ENCODE measurements at places on chromosomes 1 and 21.

DNA sequence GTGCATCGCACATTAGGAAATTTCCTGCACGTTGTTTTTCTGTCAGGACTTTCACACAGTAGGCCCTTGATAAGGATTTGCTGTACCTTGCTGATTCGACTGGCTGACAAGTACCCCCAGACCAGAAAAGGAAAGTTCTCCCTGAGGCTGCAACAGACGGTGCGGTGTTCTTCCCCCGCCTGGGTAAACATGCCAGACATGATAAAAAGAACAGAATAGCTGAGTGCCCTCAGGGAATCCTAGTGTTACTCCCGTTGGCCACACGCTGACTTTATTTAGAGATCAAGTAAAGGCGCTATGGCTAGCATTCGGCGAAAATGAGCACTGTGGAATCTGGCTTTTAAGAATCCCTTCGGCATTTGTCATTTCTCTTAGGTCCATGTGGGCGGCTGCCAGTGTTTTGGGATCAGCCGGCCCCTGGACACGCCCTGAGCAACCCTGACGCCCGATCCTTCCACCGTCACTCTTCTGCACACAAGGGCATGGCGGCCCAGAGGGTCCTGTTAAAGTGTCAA is 607.7 kb downstream of the KIF26B start:
- no peak for DNase-seq

GRCh38 chr1:17892225-17892624 is 137.1 kb downstream of the ACTL8 start:
- no peak for DNase-seq

- DNase-seq, result no peak
Observed at GRCh38 chr1:238568735-238569134, 678.0 kb upstream of the ZP4 start.

- no peak for DNase-seq
Observed at GRCh38 chr1:197769287-197769686, 6.0 kb downstream of the DENND1B start.

GRCh38 chr1:117599286-117600221 is 6.3 kb upstream of the TENT5C start:
- DNase-seq, result no peak

- no peak for DNase-seq
Observed at GRCh38 chr1:159436469-159436868, 3.1 kb upstream of the OR10J1 start.

GRCh38 chr1:232872284-232872683 is 67.1 kb downstream of the MAP10 start:
- no peak for DNase-seq

DNA sequence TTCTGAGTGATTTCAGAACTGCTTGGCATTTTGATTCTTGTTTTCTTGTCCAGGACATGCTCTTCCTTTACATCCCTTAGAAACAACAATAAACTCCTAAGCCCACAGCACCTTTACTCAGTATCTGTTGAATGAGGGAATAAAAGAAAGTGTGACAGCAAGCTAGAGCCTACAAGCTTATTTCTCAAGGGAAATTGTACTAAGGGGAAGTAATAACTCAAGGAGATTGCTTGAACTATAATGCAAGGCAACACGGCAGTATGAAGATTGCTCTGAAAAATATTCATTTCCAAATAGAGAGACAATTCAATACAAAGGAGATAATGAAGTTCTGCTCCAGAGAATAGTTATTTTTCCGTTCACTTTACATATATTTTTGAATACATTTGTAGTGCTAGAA is 6.5 kb downstream of the OR6P1 start:
- no peak for DNase-seq

- peak; percentile 37 for DNase-seq
Observed at GRCh38 chr1:147292631-147293251, 50.3 kb downstream of the CHD1L start.

DNA sequence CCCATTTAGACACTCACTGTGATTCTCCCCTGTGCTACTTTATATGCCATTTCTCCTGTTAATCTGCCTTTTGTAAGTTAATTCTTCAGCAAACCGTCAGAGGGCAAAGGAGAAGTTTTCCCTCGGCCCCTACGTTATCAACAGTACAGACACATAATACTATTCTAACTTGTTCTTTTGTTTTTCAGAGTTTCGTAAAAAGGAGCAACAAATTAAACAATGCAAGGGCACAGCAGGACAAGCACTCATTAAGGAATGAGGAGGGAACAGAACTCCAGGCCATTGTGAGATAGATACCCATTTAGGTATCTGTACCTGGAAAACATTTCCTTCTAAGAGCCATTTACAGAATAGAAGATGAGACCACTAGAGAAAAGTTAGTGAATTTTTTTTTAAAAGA is 32.3 kb downstream of the CNN3 start:
- DNase-seq, result no peak

DNA sequence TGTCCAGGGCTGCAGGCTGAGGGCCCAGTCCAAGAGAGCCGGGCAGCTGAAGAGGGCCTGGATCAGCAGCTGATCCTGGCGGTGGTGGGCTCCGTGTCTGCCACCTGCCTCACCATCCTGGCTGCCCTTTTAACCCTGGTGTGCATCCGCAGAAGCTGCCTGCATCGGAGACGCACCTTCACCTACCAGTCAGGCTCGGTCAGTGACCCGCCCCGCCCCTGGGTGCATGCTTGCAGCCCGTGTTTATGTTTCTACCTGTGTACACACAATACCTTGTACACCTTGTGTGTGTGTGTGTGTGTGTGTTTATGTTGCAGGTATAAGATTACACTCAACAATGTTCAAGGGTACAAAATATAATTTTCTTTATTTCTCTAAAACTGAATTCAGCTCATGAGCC is 13.0 kb downstream of the TIE1 start:
- DNase-seq, result no peak

DNA sequence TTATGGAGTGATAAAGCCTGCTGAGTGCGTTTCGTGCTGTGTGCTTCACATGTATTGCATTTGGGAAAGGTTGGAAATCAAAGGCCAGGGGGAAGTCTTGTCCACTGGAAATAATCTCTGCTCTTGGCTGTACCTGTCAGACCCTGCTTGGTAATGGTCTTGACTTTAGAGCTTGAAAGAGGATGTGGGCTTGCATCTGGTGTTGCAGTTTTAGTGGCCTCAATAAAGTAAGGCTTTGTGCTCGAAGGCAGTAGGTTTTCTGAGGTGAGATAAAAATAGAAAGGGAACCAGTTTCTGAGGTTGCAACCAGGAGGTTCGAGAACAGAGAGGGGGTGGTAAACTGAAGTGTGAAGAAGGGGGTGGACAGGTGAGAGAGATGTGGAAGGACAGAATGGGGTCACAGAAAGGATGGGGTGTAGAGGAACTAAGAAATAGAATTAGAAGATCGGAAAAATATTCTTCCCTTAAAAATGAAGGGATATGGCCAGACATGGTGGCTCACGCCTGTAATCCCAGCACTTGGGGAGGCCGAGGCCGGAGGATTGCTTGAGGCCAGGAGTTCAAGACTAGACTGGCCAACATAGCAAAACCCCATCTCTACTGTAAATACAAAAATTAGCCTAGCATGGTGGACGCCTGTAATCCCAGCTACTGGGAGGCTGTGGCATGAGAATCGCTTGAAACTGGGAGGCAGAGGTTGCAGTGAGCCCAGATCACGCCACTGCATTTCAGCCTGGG is 1.5 kb downstream of the S100PBP start:
- DNase-seq, result no peak

DNA sequence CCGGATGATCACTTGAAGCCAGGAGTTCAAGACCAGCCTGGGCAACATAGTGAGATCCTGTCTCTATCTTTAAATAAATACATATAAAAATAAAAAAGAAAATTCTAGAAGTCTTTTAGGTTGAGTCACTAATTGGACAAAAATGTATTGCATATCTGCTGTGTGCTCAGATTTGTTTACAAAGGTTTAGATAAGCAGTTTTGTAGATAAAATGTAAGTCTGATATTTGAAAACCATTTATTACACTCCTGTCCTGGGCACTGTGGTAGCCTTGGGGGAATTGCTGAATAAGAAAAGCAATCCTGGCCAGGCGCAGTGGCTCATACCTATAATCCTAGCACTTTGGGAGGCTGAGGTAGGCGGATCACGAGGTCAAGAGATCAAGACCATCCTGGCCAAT is 11.6 kb downstream of the GMEB1 start:
- no peak for DNase-seq

DNA sequence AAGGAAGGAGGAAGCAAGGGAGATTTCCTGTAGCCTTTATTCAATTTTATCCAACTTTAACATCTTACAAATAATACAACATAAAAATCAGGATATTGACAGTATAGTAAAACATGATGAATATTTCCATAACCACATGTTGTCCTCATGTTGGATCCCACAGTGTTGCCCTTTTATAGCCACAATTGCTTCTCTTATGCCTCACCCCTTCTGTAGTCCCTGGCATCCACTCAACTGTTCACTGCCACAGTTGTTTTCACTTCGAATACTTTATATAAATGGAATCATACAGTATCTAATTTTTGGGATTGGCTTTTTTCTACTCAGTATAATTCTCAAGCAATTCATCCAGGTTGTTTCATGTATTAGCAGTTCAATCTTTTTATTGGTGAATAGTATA is 44.8 kb downstream of the SRSF11 start:
- DNase-seq, result no peak

- DNase-seq, result peak; percentile 54
Observed at GRCh38 chr1:157580179-157580827, 17.6 kb downstream of the FCRL4 start.

DNA sequence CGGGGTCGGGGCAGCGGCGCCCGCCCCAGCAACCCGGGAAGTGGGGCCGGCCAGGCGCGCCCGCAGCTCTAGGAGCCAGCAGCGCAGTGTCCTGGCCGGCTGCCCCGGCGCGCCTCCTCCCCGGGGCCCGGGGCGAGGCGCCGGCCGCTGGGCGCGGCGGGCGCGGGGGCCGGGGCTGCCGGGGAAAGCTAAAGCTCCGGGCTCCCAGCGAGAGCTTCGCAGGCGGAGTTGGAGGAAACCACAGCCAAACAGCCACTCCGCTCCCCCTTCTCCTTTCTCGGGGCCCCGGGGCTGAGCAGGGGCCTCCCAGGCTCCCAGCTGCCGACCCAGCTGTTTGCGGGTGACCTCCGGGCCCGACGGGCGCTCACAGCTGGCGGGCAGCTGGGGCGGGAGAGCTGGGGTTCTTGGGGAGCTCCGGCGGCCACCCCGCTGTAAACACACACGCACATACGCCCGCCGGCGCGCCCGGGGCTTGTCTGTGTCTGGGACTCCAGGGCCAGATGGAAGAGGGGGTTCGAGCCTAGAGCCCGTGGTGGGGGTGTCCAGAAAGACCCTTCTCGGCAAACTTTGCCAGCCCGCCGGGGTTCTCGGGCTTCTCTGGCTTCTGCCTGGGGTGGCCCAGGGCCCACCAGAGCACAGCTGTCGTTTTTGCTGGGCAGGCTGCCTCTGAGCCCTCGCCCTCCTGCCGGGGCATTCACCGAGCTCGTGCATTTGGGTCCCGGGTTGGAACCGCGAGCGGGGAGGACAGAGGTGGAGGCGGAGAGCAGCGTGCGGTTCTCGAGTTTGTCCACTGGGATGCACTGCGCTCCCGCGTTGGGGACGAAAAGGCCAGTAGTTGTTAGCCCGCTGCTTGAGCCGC is 1.5 kb downstream of the AJAP1 start:
- peak; percentile 58 for DNase-seq

DNA sequence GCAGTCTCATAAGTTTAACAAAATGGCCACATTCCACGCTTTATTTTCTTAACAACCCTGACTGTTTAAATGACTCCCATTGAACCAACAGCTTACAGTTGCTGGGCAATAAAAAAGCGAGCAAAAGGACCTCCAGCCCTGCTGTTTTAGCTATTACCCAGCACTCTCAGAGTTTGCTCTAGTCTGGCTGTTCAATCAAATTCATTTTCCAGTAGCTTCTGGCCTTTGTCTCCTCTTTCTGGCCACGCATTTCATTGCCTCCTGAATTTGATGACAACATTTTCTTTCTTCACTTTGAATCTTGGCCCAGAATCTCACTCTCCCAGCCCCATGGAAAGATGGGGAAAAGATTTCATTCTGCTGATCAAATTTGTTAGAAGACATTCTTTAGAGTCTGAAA is 44.1 kb upstream of the DOCK7 start:
- DNase-seq, result no peak

- no peak for DNase-seq
Observed at GRCh38 chr1:234469376-234469775, 9.6 kb downstream of the TARBP1 start.

DNA sequence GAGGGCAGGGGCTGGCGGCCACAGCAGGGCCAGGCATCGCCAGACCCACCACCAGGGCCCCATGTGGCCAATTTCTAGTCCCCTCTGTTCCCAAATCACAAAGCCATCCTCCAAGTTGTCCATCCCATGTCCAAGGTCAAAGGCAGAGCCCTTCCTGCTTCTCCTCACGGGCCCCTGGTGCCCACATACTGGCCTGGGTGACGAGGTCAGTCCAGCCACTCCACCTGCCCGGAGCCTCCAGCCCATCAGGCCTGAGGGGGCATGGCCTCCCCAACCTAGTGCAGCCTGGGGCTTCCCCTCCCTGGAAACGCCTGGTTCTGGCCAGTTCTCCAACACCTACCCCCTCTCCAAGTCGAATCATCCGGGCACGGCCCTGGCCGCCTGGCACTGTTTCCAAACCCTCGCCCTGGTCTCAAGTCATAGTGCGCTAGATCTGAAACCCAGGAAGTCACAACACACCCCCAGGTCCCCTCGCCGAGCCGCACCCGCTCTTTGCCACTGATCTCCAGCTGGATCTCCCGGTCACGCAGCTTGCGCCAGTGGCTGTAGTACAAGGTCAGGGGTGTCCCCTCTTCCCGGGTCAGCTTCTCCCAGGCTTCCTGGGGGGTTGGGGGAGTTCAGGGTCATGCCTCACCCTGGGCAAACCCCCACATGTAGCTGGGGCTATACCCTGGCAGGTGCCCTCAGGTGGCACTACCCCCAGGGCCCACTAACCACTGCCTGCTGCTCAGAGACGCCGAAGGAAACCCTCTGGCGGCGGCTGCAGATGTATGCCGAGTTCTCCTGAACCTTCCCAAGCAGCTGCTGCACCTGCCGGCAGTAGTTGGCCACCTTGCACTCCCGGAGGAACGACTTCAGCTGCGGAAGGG is 13.1 kb downstream of the NOC2L start:
- no peak for DNase-seq

- no peak for DNase-seq
Observed at GRCh38 chr21:42796327-42797062, 82.8 kb downstream of the WDR4 start.

- DNase-seq, result no peak
Observed at GRCh38 chr1:55402671-55403464, 187.7 kb upstream of the USP24 start.

DNA sequence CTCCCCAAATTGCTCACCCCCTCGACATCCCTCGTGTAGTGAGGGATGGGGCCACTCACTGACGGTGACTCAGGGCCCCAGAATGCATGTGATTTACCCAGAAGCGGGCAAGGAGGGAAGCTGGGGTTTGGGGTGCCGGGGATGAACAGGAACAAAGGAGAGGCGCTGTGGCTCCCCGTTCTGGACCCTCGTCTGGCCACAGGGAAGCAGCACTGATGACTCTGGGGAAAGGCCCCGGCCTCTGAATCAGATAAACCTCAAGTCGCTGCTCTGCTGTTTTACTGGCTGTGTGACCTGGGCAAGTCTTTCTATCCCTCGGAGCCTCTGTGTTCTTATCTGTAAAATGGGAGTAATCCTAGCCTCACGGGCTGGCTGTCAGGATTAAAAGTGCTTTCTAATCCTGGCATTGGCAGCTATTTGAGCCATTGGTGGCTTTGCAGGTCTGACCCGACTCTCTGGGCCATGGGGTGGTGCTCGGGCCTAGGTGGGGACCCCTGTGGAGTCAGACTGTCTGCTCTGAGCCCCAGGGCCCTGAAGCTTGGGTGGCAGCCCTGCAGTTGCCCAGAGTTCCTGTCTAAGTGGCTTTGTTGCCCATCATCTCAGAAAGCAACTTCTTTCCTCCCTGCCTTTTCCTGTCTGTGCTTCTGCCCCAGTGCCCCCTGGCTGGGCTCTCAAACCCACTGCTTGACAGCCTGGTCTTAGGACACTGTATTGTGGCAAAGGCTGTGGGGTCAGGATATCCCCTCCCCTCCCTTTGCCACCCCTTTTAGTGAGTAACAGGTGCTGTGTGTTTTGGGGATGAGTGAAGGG is 5.5 kb downstream of the TNFRSF1B start:
- no peak for DNase-seq

Data from Daoy (cell line).